Liver (tissue), 10 donors: ENCODE measurements at places on chromosomes 11 and 22. TPM values are rescaled to one million over a fixed set of nuclear protein-coding genes. Genes with fewer than 3 reads are reported as not detected.

DNA sequence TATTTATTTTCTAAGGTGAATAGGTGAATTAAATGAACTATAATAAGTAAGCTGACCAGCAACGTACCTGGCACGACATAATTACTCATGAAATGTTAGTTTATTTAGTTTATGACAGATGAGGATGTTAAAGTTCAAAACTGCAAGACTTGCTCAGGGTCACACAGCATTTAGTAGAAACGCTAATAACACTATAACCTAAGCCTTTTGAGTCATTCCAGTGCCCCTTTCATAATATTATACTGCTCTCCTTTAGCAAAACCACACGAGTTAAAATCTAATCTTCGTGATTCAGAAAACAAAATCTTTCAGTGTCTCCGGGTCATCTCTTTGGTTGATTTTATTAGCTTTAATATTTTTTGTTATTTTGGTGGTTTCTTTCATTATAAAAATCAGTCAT, 39.6 kb downstream of the BTBD10 start:
- no peak for DNase-seq

GRCh38 chr22:42062506-42063170, 8.0 kb downstream of the NAGA start:
- DNase-seq, result no peak

- DNase-seq, result no peak
Observed at GRCh38 chr11:71140206-71140919, 112.0 kb downstream of the SHANK2 start.

Gene ARHGAP8
- 0.84 TPM for total RNA-seq

- no peak for DNase-seq
Observed at GRCh38 chr22:48248901-48249455, 1486.5 kb downstream of the TBC1D22A start.

DNA sequence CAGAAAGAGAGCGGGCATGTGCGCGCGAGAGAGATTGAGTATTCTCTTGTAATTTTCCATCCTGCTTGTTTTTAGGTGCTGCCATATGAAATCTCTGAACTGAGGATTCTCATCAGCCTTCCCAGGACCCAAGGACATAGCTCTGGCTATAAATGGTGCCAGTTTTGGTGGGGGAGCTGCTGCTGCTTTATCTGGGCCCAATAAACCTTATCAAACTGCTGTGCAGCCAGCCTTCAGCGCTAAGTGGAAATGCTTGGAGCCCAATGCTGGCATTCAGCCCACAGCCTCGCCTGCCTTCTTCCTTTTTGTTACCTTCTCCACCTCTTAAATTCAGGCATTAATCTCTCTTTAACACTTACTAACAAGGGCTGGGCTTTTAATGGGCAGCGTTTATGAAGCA, 2.4 kb upstream of the ZBTB16 start:
- no peak for DNase-seq
